Fibroblast of skin of left biceps (primary cell): ENCODE measurements at places on chromosomes 6 and 20.
A peak's percentile ranks its signal among the peaks of the same experiment; 100 is the strongest.

DNA sequence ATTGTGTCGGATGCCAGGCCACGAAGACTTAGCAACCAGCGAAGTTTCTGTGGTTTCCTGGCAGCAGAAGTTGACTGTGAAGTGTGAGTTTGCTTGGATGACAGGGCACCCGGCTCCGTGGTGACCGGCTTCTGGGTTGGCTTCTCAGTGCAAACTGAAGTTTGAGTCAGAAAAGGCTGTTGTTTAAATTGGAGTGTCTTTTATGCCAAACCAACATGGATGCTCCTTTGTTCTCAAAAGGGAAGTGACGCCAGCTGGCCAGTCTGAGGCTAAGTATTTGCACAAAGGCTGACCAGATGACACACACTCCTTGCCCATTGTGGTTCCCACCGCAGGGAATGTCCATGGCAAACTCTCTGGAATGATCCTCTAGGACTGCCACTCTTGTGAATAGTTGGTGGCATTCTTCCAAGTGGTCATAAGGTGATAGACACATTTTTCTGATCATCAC is 164.8 kb upstream of the QKI start:
- no peak for DNase-seq

DNA sequence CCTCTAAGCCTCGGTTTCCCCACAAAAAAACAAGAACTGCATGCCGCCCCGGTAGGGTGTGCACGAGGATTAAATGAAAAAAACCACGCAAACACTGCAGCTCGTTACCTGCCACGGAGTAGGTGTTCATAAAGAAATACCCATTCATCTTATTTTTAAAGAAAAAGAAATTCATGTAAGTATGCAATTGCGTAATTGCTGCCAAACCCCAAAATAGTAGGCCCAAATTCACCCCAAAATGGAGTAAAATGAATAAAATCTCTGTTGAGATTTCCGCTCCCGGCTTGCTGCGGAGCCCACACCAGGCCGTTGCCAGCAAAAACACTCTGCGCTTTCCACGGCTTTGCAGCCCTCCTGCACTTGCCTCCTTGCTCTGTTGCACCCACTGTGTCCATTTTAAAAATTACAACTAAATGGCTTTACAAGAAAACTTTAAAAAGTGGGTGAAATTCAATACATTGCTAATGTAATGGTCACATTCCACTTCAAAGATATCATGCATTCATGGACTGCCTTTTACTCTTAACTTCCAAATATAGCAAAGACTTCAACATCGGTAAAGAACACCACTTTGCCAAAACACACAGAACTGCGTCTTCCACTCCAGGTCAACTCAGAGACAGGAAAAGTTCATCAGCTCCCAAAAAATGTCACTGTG is 125.0 kb downstream of the ZMYND8 start:
- DNase-seq = peak; percentile 80

DNA sequence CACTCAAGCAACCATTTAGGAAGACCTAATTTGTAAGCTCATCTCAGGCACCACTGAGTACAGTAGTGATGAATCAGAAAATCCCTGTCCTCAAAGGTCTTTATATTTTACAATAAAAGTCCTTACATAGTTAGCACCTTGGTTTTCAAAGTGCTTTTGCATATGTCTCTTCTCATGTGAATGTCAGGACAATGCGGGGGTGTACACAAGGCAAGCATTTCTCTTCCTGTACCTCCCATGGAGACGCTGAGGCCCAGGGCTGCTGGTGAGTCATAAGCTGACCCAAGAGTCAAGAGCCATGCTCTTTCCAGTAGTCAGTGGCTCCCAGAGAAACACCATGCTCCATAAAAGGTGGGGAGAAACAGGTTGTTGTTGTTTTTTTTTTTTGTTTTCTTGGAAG is 174.0 kb downstream of the GJA10 start:
- DNase-seq = peak; percentile 23

GRCh38 chr20:31548820-31549512 is 34.7 kb downstream of the HM13 start:
- DNase-seq = no peak

DNA sequence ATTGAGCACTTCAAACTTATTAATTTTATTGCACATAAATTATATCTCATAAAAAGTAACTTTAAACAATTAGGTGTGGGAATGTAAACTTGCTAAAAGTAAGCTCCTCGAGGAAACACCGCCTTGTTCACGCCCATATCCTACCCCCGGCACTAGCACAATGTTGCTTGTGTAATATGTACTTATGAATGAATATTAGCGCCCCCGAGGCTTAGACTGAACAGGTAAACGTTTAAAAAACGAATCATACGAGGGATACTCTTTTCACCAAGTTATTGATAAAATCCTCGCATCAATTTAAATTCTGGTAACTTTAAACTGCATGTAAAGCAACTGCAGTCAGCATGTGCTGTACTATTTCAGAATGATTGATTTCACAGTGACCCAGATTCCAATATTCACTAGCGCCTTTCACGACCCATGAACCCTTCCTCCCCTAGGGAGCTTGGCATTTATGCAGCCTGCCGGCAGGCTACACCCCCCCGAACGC is 637 bp downstream of the TFB1M start:
- DNase-seq = no peak

DNA sequence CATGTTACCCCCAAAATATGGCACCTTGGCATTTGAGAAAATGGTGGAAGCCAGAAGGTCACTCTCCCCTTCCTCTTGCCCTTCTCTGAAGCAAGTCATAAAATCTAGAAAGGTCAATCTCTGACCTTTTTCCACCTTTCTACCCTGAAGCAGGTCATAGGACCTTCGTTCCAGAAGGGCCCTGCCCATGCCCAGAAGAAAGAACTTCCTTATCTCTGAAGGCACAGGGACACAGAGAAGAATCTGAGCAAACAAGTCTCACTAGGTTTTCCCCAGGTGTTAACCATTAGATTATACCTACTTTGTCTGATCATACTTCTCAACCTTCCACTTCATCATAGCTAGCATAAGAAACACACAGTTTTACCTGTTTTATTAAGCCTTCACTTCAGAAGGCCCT is 42.5 kb downstream of the SMPDL3A start:
- DNase-seq = no peak

GRCh38 chr6:46584586-46584985 is 68.0 kb downstream of the CYP39A1 start:
- DNase-seq = no peak
